Mesenteric fat pad (tissue), 1 donor: ENCODE measurements at places on chromosomes 7 and 10. TPM values are rescaled to one million over a fixed set of nuclear protein-coding genes. Genes with fewer than 3 reads are reported as not detected.

DNA sequence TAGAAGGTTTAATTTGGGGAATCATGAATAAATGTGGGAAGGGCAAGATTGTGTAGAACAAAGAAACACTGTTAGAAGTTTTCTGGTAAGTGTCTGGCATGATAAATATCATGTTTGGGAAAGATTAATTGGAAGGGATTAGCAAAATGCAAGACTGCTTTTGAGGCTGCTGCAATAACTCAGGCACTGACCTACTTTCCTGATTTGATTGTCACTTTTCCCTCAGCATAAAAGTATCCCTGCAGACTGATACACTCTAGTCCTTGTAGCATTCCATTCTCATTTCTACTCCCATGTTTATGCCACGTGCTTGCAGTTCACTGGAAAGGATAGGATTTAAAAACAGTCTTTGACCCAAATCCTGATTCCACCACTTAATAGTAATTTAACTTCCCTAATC is 303.3 kb upstream of the SEMA3A start:
- no peak for DNase-seq

GRCh38 chr7:135184254-135184841 is 13.8 kb upstream of the CYREN start:
- no peak for DNase-seq

DNA sequence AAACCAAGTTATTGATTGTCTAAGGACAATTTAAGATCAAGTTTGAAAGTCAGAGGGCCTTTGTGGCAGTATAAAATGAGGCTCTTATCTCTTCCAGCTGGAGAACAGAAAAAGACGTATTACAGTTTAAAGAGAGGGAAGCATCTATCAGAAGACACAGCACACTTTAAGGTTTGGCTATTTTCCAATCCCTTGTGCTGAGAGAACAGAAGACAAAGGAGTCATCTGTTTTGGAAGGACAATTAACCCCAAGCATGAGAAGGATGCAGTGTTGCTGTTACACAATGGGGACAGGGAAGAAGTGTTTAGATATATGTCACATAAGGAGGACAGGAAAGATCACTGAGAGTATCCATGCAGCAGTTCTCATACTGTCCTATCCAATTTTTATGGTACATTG is 1224.2 kb upstream of the SORCS1 start:
- no peak for DNase-seq

DNA sequence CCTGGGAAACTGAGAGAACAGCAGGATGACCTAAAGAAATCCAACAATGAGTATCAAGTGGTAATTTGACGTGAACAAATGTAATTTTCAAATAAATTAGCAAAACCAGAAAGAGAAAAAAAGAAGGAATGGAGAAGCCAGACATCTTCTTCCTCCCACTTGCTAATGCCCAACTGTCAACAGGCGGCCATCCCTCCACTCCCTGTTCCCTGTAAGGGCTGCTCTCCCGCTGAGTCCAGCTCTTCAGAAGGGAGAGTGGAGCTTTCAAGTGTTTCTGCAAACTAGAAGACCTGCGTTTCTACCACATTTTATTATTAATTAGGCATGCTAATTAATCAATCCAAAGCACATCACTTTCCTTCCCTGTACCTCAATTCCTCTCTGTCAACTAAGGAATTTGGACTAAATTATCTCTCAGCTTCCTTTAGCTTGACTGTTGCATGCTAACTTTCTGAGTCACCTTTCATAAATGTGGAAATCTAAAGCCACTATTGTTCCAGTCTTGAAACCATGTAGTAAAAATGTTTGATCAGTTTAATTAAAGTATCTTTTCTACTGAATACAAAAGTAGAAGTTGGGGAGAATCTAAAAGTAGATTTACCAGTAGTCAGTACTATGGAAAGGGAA is 48.4 kb upstream of the CUL1 start:
- no peak for DNase-seq

DNA sequence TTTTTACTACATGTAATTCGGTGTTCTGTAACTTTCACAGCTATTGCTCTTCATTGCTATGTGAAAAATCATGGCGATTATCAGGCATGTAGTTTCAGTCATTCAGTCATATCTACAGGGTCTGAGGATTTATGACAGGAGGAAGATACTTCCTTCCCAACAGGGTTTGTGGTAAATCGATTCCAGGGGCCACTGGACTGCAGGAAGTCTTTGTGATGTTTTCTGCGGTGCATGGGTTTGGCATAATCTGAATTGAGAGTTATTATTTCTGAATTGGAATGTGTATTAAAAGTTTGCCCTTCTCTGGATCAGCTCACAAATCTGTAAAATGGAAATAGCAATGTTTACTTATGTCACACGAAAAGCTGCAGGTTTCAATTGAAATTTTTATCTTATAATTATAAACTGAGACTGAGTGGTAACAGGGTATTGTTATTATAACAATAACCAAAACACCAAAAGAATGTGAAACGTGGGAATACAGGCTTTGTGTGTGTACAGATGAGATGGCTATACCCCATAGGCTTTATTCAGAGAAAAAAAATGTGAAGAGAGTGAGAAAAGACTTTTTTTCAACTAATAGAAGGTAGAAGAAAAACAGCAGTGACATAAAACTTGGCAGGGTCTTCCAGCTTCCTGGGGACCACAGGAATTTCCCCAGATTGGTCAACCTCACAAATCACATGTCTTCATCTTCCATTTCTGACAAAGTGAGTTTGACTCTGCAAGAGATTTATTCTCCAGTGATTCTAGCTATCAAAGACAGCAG is 307.7 kb upstream of the NFE2L3 start:
- no peak for DNase-seq

GRCh38 chr10:8233832-8234259 is 179.4 kb downstream of the GATA3 start:
- no peak for DNase-seq

DNA sequence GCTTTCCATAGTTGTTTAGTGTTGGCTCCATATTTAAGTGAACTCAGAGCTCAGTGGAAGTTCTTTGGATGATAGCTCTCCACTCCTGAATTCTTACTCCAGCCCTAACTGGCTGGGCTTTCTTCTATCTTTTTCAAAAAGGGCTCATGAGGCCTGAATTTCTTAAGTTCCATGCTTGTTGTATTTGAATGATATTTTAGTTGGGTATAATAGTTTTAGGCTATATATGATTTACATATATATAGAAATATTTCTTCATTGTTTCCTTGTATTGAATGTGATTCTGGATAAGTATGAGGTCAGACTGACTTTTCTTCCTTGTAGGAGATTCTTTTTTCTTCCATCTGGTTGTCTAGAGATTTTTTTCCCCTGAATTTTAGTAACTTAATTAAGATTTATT is 843.5 kb downstream of the LRMDA start:
- DNase-seq: no peak

GRCh38 chr10:130220251-130221185 is 84.3 kb downstream of the GLRX3 start:
- peak; percentile 87 for DNase-seq

DNA sequence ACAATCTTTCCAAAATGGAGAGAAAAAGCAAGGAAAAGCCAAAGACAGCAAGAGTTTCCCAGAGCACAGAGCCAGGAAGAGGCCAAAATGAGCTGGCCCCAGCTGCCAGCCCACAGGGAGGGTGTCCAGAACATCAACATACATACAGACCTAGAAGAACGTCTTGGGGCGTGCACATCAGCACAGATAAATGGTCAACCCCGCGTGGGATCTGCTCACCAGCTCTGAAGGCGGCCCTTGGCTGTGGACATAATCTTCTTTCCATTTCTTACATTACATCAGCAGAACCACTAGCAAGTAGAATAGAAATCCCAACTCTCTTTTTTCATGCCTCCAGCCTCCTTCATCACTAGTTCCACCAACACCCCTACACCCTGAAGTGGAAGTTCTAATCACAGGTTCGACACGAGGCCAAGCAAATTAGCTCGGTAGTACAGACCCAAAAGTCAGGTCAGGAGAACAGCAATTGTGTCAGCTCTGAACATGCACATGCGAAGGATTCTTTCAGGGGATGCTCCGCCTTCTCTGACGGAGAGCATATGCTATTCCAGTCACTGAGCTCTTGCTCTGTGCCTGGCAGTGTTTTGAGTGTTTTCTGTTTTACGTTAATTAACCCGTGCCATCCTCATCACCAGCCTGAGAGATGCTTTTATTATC is 16.4 kb downstream of the SH3PXD2A start:
- no peak for DNase-seq

DNA sequence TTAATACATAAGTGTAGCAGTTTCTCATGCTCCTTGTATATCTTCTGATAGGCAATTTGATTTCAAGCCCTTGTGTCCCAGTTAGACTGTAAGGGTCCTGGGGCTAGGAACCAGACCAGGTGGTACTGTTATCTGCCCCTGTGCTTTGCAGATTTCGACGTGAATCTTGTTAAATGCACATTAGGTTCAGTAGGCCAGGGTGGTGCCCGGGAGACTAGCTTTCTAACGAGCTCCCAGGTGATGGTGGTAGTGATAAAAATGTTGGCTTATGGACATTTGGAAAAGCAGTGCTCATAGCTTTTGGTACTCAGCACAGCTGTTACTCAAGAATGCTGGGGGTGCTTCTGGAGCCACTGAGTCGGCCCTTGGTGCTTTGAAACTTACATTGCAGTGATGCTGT is 64.2 kb downstream of the PRPF18 start:
- no peak for DNase-seq

GRCh38 chr10:128896116-128896795 is 570.8 kb upstream of the MGMT start:
- no peak for DNase-seq

GRCh38 chr7:28052933-28053332 is 127.7 kb downstream of the JAZF1 start:
- no peak for DNase-seq

DNA sequence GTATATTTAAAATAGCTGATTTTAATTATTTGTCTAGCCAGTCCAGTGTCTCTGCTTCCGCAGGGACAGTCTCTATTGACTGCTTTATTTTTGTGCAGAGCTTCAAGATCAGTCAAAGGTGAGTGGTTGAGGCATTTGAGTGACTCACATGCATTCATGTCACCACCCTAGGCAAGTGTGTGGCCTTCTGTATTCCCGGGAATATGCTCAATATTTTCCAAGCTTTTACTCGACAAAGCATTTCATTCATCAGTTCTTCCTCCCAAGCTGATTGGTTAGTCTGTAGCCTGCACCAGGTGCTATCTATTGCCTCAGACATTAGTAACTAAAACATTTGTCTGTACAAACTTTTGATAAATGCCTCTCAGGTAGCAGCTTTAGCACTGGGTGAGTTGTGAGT is 471.5 kb upstream of the NRG3 start:
- no peak for DNase-seq

DNA sequence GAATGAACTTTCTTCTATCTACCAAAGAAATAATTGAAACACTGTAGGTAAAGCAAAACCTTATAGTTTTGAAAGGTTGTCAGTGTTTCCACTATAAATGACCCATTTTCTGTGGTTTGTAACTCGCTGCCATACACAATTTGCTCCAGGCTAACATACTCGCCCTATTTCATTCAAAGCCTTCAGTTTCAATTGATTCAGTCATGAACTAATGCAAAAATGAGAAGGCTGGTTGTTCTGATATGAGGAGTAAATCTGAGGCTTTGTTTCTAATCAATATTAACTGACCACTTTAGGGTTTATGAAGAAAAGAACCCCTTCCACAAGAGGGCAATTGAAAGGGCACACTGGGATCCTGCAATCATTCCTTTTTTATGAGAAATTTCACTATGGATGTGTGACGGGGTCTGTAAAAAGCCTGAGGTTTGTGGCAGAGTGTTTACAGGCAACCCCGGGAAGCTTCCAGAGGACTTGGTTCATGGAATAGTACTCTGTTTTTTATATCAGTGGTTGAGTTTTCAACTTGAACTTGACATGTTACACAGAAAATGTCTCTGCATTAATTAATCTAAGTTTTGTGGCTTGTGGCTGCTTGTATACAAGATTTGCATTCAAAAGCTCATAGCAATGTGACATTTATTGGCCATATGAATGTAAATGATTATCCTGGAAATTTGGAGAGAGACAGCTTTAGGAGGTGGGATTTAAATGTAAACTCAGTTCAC is 133.2 kb downstream of the NRP1 start:
- no peak for DNase-seq

DNA sequence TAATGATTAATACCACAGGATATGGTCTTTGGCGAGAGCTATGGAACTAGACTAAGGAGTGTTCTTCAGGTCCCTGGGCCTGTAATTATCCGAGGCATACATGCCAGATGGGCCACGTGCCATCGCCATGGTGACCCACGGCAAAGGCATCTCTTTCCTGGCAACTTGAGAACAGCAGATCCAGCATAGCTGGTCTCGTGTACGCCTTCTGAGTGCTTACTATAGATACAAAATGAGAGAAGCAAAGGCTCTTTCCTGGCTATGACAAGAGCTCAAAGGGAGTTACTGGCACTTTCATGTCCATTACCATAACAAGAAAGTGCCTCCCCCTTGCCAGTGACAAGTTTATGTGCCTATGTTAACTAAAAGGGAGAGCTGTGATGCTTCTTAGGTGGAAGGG is 26.0 kb upstream of the GLI3 start:
- no peak for DNase-seq

The SGMS1 gene
- 37.2 TPM for total RNA-seq

The NANOS1 gene
- total RNA-seq: 54.3 TPM

The NUTM2E gene
- total RNA-seq: not detected

The NOS3 gene
- 57.1 TPM for total RNA-seq

The UPK3BL2 gene
- total RNA-seq: 9.9 TPM

The LEP gene
- 784 TPM for total RNA-seq

The LRRC4 gene
- total RNA-seq: 6.5 TPM

The LGI1 gene
- not detected for total RNA-seq
